ENCODE measurements at places on chromosomes 12 and 14. TPM values are rescaled to one million over a fixed set of nuclear protein-coding genes. Genes with fewer than 3 reads are reported as not detected.
A peak's percentile ranks its signal among the peaks of the same experiment; 100 is the strongest.

The PMEL gene
- 0.84 TPM for total RNA-seq

The IGFBP6 gene
- total RNA-seq = 103 TPM

The SLC17A8 gene
- total RNA-seq = not detected

DNA sequence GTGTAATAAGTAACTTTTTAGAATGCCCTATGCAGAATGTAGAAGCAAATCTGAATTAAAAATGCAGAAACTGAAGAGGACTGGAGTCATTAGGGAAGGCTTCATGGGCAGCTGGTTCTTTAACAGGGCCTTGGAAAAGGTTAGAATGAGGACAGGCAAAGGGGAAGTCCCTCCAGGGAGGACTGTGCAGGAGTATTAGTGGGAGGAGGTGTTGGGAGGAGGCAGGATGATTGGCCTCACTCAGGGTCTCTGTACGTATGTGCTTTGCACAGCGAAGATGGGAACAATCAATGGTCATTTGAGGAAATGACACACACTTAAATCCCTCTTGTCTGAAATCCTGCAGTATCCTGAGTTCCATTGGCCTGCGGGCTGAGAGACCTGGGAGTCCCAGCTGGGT, 119.7 kb downstream of the PTCSC3 start:
- peak; percentile 8 for DNase-seq

DNA sequence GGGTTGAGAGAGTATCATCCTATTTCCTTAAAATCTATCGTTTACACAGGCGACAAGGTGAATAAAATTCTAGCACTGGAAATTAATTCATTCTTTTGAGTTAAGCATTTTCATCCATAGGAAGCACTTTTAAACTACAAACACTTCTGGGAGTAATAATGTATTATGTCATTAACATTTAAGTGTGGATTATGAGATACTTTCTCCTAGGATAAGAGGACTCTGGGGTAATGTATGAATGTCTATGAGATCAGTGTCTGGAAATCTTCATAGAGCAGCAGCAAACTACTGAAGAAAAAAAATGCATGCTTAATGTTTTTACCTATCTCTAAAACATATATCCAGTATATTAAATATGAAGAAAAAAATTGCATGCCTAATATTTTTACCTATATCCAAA, 86.9 kb downstream of the EPS8 start:
- no peak for DNase-seq

GRCh38 chr12:127750076-127750840, 516.7 kb upstream of the TMEM132C start:
- DNase-seq = no peak

The ACSM4 gene
- not detected for total RNA-seq

DNA sequence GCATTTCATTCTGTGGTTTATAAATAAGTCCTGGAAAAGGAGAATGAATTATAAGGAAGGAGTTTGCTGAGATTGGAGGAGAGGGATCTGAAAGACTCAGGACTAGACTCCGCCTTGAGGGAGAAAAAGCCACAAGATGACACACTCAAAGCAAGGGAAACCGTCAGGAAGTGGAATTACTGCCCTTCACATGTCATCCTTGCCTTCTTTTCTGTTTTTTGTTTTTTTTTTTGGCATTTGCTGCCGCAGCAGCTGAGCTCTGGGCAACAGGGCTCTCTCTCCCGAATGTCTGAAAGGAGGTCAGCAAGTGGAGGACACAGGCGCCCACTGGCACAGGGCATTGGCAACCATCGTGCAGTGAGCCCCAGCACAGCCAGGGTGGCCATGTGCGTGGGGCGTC, 344.9 kb downstream of the DPF3 start:
- DNase-seq = peak; percentile 86

The SLCO1C1 gene
- not detected for total RNA-seq
